ENCODE measurements at places on chromosomes 7 and 10. TPM values are rescaled to one million over a fixed set of nuclear protein-coding genes. Genes with fewer than 3 reads are reported as not detected.
A peak's percentile ranks its signal among the peaks of the same experiment; 100 is the strongest.

DNA sequence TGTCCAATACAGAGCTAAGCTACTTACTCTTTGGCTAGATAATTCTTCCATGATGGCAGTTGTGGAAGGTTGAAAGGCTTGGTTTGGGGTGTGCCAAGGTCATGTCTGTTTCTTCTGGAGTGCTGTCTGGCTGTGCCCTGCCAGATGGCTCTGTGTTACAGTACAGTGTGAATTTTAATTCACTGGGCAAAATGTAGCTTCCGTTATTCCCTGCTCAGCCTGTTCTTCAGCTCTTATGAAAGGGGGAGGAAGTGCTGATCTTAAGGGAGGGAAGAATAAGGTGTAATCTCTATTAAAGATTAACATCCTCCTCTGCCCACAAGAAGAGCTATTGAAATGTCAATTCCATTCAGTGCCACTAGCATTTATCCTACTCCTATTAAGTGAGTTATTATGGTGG, 52.2 kb downstream of the SND1 start:
- peaks cover 46% of the 10 kb centered on the region for H3K36me3 ChIP-seq
- no peak overlapping the region for H3K4me3 ChIP-seq
- H3K27me3 ChIP-seq, result no peaks in the 10 kb centered on the region
- H3K4me1 ChIP-seq, result no peaks in the 10 kb centered on the region
- H3K27ac ChIP-seq, result no peak overlapping the region

DNA sequence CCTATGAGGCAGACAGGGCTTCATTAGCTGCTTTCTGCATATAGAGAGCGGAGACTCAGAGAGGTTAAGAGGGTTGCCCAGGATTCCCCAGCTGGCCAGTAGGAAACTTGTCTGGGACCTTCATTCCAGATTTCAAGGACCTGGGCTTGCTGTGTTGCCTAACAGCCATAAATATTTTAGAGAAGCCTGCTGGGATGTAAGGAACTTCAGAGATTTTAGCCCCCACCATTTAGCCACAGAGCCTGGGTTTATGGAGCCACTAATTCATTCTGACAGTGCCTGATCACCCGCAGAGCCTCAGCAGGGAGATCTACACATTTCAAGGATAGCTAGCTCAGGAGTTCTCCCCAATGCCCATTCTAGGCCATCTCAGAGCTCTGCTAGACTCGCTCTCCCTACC, 56.6 kb upstream of the TRUB1 start:
- H3K36me3 ChIP-seq, result no peaks in the 10 kb centered on the region
- no peak for DNase-seq
- no peak overlapping the region for H3K4me3 ChIP-seq

DNA sequence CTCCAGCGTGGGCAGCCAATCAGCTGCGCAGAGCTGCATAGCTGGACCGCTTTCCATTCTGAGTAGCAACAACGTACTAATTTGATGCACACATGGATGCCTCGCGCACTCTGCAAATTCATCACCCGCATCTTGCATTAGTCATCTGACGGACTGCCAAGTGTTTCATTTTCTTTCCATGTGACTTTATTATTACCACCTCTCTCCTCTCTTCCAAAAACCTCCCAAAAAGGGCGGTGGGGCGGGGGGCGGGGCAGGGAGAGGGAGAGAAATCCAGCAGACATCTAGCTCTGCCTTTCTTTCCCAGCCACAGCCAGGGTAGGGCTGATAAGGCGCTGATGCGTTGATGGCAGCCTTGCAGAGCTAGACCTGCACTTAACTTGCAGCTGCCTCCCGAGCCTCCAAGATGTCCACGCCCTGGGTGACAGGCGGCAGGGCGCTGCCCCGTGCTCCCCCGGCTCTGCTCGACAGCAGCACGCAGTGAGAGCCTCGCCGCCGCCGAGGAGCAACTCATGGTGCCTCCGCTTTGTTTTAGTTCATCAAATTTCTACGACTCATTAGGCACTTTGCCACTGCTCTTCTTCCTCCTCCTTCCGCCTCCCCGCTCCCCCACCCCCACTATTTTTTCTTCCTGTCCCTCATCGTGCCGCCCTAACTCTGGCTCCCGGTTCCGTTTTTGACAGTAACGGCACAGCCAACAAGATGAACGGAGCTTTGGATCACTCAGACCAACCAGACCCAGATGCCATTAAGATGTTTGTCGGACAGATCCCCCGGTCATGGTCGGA, 147.3 kb downstream of the CELF2 start:
- H3K4me3 ChIP-seq, result peak overlapping the region; percentile 59
- peak overlapping the region; percentile 45 for H3K27ac ChIP-seq
- H3K27me3 ChIP-seq, result peaks cover 7% of the 10 kb centered on the region
- DNase-seq, result peak; percentile 36
- H3K4me1 ChIP-seq, result no peaks in the 10 kb centered on the region
- H3K36me3 ChIP-seq, result no peaks in the 10 kb centered on the region

GRCh38 chr7:4269086-4269485, 413.0 kb upstream of the FOXK1 start:
- no peak overlapping the region for H3K4me3 ChIP-seq
- H3K36me3 ChIP-seq, result no peaks in the 10 kb centered on the region
- H3K27ac ChIP-seq, result no peak overlapping the region
- no peaks in the 10 kb centered on the region for H3K4me1 ChIP-seq
- DNase-seq, result no peak

DNA sequence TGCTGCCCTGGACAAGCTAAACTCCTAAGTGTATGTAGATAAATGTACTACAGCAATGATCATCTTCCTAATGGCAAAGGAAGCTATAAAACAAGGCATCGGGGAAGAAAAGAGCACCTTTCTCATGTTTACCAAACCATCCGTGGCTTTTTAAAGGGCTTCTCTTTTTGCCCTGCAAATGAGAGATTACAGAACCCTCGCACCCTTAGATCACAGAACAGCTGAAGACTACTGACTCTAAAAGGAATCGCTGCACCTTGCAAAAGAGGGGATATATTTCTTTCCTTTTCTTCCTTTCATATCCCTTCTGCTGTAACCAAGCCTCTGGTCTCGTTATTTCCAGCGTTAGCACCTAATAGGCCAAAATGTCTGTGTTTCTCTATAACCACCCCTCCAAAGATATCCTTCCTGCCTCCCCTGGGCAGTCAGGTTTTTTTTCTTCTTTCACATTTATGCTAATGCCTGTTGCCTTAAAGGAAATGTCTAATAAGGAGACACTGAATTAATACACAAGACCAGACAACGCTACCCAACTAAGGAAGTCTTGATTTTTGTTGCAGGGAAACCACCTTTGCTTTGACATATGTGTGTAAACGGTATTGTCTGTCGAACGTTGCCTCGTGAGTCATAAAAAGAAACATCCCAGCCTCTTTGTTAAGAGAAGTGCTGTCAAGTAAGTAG, 10.5 kb downstream of the ST8SIA6 start:
- H3K4me3 ChIP-seq, result no peak overlapping the region
- H3K27me3 ChIP-seq, result peaks cover 9% of the 10 kb centered on the region
- no peak for DNase-seq

DNA sequence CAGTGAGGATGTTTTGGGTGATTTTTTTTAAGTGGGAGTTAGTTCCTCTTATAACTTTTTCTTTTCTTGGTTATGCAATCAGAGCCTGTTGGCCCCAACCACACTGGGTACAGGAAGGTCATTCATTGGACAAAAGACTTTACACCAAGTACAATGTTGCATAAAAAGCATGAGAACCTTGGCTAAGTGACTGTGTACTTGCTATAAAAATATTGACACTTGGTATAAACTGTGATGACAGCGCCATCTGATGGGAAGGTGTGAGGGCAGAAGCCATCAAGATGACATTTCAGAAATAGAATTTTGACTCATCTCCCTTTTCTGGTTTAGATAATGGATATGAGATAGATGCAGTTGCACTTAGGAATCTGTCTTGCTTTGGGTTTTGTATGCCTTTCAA, 126.4 kb upstream of the CCDC6 start:
- H3K27me3 ChIP-seq, result no peaks in the 10 kb centered on the region
- H3K27ac ChIP-seq, result no peak overlapping the region
- peak; percentile 78 for DNase-seq
- H3K4me3 ChIP-seq, result no peak overlapping the region
- no peaks in the 10 kb centered on the region for H3K4me1 ChIP-seq

GRCh38 chr10:87861953-87862678, 1.2 kb downstream of the KLLN start:
- peak overlapping the region; percentile 90 for H3K4me3 ChIP-seq
- H3K36me3 ChIP-seq, result no peaks in the 10 kb centered on the region
- no peaks in the 10 kb centered on the region for H3K27me3 ChIP-seq

- peaks cover 7% of the 10 kb centered on the region for H3K4me1 ChIP-seq
- no peak overlapping the region for H3K4me3 ChIP-seq
- H3K36me3 ChIP-seq, result no peaks in the 10 kb centered on the region
- DNase-seq, result no peak
- H3K27ac ChIP-seq, result no peak overlapping the region
These were observed 47.2 kb downstream of the LRRC20 start for GRCh38 chr10:70335246-70335613.

GRCh38 chr7:27064661-27065060, 31.1 kb downstream of the HOXA1 start:
- no peak overlapping the region for H3K27ac ChIP-seq
- H3K27me3 ChIP-seq, result no peaks in the 10 kb centered on the region
- DNase-seq, result no peak
- H3K4me3 ChIP-seq, result no peak overlapping the region
- no peaks in the 10 kb centered on the region for H3K36me3 ChIP-seq

DNA sequence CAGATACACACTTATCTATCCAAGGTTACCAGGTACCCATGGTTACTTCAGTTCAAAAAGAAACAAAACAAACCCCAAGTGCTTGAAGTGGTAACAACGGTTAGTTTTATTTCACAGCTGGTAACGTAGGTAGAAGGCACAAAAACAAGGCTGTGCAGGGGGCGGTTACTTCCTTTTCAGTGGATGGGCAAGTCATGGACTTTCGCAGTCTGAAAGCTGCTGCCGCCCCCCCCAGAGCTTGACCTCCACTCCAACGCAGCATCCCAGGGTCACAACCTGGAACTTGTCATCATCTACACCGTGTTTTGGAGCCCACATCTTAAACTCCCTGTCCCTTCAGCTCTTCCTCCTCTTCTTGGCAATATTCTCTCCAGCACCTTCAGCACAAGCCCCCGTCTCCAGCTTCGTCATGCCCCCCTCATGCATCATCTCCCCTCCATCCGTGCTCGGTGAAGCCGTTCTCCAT, 181.2 kb upstream of the ITGB1 start:
- H3K4me3 ChIP-seq, result no peak overlapping the region
- no peak for DNase-seq
- H3K36me3 ChIP-seq, result no peaks in the 10 kb centered on the region
- no peaks in the 10 kb centered on the region for H3K4me1 ChIP-seq
- H3K27me3 ChIP-seq, result no peaks in the 10 kb centered on the region

DNA sequence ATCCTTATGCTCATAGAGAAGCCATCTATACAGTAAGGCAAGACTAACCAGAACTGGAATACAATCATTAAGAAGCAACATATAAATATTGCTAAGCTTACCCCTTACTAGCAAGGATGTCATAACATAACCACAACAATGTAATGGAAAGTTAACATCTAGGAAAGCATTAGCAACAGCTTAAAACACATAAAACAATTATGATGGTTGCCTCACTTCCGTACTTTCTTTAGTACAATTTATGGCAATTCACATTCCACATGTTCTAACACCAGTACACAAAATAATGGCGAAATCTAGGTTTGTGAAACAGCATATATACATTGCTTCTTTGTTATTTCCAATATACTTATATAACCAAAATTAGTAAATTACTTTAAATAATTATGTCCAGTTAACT, 195.0 kb downstream of the AHR start:
- DNase-seq, result no peak
- no peaks in the 10 kb centered on the region for H3K36me3 ChIP-seq
- H3K27me3 ChIP-seq, result no peaks in the 10 kb centered on the region
- H3K27ac ChIP-seq, result no peak overlapping the region
- H3K4me1 ChIP-seq, result no peaks in the 10 kb centered on the region

- peaks cover 45% of the 10 kb centered on the region for H3K36me3 ChIP-seq
- no peak overlapping the region for H3K4me3 ChIP-seq
- peak; percentile 36 for DNase-seq
- H3K27me3 ChIP-seq, result no peaks in the 10 kb centered on the region
- no peak overlapping the region for H3K27ac ChIP-seq
These were observed 12.3 kb downstream of the UPP1 start for GRCh38 chr7:48101352-48101751.

- peaks cover 3% of the 10 kb centered on the region for H3K4me1 ChIP-seq
- H3K36me3 ChIP-seq, result no peaks in the 10 kb centered on the region
- no peak overlapping the region for H3K4me3 ChIP-seq
- no peak overlapping the region for H3K27ac ChIP-seq
- no peaks in the 10 kb centered on the region for H3K27me3 ChIP-seq
- DNase-seq, result peak; percentile 56
These were observed 28.4 kb upstream of the CDHR3 start for GRCh38 chr7:105934572-105935185.

GRCh38 chr10:92231196-92231595, 59.7 kb downstream of the CPEB3 start:
- H3K4me1 ChIP-seq, result peaks cover 7% of the 10 kb centered on the region
- H3K27ac ChIP-seq, result no peak overlapping the region
- DNase-seq, result no peak
- no peaks in the 10 kb centered on the region for H3K27me3 ChIP-seq
- H3K4me3 ChIP-seq, result no peak overlapping the region
- no peaks in the 10 kb centered on the region for H3K36me3 ChIP-seq

DNA sequence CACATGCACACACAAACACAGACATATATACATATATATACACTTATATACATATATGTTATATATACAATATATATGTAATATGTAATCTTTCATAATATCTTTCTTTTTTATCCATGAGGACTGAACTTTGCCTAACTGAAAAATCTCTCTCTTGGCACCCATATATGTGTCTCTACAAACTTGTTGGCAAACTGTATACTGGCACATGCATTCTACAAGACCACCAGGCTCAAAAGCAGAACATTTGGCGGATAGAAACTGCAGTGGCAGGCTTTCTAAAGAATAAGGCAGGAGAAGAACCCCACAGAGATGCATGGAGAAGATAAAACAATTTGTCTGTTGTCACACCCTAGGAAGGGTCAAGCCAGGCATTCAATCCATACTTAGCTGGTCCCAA, 165.3 kb downstream of the NRG3 start:
- H3K27me3 ChIP-seq, result no peaks in the 10 kb centered on the region
- no peak for DNase-seq
- no peak overlapping the region for H3K4me3 ChIP-seq

The ZFYVE27 gene
- polyA plus RNA-seq, result 31.7 TPM

The RHOBTB1 gene
- polyA plus RNA-seq, result 7.9 TPM

The KIAA1549 gene
- 4.0 TPM for polyA plus RNA-seq

The JAZF1 gene
- polyA plus RNA-seq, result 25.8 TPM

The TRPV6 gene
- not detected for polyA plus RNA-seq

The LRRD1 gene
- 0.22 TPM for polyA plus RNA-seq

The PIP gene
- polyA plus RNA-seq, result not detected

The ACSM6 gene
- not detected for polyA plus RNA-seq

The PRXL2A gene
- polyA plus RNA-seq, result 35.8 TPM

The FOXI2 gene
- 0.03 TPM for polyA plus RNA-seq

Data from adrenal gland (tissue), 19 donors.